ENCODE measurements at places on chromosomes 7 and 10. TPM values are rescaled to one million over a fixed set of nuclear protein-coding genes. Genes with fewer than 3 reads are reported as not detected.

Gene CPA2
- polyA plus RNA-seq, result not detected

Gene OR2A42
- not detected for polyA plus RNA-seq

Gene NPC1L1
- not detected for polyA plus RNA-seq

Gene NPFFR1
- not detected for polyA plus RNA-seq

Gene STEAP1
- polyA plus RNA-seq, result not detected
